ENCODE measurements at places on chromosomes 4 and X.

DNA sequence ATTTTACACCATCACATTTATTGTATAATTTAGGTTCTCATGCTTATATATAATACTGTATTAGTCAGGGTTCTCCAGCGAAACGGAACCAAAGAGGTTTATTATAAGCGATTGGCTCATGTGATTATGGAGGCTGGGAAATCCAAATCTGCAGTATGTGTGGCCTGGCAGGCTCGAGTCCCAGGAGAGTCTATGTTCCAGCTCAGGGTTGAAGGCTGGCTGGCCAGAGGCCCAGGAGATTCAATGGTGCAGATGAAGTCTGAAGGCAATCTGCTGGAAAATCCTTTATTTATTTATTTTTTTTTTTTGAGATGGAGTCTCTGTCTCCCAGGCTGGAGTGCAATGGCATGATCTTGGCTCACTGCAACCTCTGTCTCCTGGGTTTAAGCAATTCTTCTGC, 63.0 kb upstream of the WDFY3 start:
- DNase-seq, result no peak

- DNase-seq, result no peak
Measured at GRCh38 chr4:165524532-165525190, 145.9 kb downstream of the CPE start.

DNA sequence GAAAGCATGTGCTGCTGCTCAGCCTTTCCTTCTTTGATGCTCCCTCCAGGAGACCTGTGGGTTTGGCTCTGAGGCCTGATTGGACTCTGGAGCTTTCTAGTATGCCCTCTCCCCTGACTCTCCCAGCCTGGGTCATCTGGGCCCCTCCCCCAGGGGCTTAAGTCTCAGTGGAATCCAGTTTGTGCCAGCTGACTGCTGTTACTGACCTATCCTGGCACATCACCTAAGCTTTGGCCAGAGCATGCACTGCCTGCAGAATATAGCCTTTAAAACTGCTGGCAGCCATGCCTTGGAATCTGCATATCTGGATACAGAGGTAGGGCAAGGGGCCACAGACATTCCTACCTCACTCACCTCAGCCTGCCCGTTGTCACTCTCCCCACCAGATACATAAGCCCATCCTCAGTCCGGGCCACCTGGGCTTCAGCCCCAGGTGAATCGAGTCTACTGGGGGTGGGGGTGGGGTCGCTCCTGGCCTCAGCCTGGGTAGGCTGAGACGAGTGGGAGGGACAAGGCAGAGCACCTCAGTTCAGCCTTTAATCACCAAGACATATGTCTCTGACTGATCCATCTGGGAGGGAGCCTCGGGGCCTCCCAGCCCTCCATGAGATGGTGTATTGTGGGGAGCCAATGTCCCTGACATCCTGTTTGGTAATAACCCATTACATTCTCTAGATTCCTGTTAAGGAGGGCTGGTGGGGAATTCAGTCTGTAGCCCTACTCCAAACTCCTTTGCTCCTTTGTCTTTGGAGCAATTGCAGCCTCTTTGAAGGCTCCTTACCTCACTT, 61.2 kb downstream of the STARD8 start:
- no peak for DNase-seq

GRCh38 chrX:24085101-24085500, 30.3 kb downstream of the EIF2S3 start:
- no peak for DNase-seq

DNA sequence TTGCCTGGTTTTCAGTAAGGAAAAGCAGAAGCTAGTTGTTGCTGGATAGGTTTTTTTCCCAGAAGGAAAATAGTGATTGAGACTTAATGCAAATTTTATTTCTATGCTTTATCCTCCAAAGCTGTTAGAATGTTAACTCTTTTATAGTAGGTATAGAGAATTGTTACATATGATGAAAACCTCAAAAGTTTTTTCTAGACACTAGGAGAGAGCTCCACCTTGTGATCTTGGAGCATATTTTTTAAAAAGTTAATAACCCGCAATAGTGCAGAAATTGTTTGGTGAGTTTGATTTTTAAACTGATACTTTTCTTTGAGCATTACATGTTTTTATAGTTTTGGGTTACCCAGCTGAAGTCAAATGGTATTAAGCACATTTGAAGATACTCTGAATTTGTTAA, 56.5 kb downstream of the STAG2 start:
- DNase-seq, result no peak
